ENCODE measurements at places on chromosomes 3 and 15.
A peak's percentile ranks its signal among the peaks of the same experiment; 100 is the strongest.

DNA sequence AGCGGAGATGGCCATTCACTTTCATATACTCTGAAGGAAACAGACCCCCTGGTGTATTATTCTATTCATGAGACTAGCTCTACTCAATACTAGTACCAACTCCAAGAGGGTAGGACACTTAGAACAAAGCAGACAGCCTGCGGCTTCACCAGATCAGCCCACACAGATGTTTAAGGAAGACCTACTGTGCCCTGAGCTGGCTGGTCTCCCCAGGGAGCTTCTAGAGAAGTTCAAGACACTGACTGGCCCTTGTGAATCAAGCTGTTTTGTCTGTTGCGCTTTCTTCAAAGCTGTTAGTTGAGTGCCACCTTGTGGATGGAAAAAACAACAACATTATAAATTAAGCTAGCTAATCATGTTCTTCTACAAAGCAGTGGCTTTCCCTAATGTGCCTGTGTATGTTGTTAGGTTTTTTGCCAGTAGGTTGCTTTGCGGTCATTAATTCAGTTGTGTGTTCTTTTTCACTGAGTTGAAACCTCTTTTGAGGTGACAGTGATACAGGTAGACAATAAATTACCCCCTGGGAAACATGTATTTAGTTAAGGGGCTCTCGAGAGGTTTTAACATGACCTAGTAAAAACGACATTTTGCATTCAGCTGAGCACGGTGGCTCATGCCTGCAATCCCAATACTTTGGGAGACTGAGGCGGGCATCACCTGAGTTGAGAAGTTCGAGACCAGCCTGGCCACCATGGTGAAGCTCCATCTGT, 64.2 kb upstream of the MYZAP start:
- no peak for DNase-seq

DNA sequence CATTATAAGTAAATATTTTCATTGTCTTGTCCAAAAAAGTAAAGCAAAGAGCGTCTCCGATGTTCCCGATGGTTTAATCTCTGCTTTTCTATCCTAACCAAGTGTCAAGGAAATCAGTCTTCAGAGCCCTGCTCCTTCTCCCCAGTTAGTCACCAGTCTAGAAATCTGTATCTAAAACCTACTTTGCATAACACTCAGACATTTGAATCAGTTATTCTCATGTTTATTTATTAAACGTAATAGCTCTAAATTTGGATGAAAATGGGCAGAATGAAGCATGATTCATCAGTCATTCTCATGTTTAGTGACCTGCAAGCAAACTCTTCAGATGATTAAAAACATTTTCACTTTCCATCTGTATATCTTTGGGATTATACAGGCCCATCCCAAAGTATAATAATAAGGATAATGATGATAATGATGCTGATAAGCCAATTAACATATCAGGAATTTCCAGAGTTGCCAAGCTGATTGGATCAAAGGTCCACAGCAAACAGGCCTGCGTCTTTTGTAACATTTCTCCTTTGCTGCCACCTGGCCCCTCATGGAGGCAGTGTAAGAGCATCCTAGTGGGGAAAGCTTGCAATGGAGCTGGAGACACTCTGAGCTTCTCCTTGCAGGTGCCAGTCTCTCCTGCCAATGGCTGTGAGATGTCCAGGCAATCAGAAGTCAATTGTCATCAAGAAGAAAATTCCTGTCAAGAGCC, 273.9 kb downstream of the IGSF11 start:
- DNase-seq: no peak

GRCh38 chr3:64489361-64490044, 198.3 kb downstream of the ADAMTS9 start:
- no peak for DNase-seq

- peak; percentile 79 for DNase-seq
Measured at GRCh38 chr15:93087825-93088199, 1.2 kb downstream of the RGMA start.

- no peak for DNase-seq
Measured at GRCh38 chr3:72340476-72341379, 507.5 kb downstream of the SHQ1 start.

GRCh38 chr3:113103588-113103987, 107.8 kb upstream of the BOC start:
- no peak for DNase-seq

DNA sequence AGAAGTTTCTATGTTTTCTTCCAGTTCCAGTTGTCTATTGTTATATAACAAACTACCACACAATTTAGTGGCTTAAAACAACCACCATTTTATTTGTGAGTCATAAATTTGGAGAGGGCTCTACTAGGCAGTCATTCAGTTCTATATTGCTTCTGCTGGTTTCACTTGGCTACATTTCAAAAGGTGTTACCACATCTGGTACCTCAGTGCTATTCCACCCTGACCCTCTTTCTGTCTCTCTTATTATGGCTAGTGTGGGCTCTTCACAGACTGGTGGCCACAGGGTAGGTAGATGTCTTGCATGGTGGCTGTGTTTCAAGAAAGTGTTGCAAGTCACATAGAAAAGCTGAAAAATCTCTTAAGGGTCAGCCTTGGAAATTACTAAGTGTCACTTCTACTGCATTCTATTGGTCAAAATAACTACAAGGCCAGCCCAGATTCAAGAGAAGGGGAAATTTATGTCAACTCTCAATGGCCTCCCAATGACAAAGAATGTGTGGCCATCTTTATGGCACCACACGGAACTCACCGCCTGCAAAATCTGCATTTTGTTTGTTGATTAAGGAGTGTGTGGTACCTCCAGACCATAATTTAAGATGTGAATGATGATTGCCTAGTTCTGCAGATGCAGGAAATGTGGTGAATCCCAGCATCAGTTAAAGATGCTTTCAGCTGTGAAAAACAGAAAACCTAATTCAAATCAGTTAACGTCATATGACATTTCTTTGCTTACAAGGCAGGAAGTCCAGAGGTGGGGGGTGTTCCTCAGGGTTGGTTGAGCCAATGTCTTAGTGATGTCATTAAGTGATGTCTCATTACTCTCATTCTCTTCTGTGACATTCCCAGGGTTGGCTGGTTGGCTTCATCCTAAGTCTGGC, 105.8 kb upstream of the RASGRP1 start:
- DNase-seq: no peak

DNA sequence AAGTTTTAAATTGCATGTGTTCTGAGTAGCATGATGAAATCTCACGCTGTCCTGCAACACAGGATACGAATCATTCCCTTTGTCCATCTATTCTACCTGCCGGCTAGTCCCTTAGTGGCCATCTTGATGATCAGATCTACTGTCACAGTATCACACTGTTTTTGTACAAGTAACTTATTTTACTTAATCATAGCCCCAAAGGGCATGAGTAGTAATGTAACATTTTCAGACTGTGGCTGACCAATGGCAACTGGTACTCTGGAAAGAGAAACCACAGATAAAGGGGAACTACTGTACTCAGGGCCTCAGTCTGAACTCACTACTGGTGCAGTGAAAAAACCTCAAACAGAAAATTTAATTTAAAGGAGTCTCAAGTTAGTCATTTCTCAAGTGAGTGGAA, 127.3 kb upstream of the MRPL3 start:
- no peak for DNase-seq

DNA sequence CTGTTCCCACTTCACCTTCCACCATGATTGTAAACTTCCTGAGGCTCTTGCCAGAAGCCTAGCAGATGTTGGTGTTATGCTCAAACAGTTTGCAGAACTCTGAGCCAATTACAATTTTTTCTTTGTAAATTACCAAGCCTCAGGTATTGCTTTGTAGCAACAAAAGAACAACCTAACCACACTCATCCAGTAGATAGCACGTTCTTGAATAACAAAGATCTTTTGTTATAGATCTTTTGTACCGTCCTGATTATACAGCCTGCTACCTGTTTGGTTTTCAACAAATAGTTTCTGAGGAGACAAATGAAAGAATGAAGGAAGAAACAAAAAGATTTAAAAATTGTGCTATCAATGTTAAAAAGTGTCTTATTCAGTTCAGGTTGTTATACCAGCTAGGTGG, 474.7 kb upstream of the ALCAM start:
- DNase-seq: no peak

DNA sequence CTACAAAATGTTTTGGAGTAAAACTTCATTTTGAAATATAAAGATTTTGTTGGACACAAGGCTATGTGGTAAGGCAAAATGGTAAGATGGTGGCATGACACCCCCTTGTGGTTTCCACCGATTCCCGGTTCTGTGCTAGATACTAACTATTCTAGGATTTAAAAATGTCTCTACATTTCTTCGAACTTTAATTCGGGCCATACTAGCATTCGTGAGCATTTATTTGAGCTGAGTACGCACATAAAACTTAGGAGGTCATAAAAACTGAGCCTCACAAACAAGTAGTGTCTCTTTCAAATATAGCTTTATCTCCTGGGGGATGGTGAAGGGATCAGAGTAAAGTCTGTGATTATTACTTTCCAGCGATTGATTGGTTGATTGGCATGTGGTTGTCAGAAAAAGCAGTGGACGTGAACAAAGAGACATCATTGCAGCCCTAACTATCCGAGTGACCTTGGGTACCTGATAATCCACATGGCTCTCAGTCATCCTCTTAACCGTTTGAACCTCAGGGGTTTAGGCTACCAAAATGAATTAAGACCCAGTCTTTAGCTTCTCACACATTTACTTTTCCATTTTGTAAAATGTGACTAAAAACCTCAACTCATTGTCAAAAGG, 1.1 kb upstream of the ZNF639 start:
- DNase-seq: no peak

- no peak for DNase-seq
Measured at GRCh38 chr3:62365391-62366125, 7.8 kb downstream of the FEZF2 start.

DNA sequence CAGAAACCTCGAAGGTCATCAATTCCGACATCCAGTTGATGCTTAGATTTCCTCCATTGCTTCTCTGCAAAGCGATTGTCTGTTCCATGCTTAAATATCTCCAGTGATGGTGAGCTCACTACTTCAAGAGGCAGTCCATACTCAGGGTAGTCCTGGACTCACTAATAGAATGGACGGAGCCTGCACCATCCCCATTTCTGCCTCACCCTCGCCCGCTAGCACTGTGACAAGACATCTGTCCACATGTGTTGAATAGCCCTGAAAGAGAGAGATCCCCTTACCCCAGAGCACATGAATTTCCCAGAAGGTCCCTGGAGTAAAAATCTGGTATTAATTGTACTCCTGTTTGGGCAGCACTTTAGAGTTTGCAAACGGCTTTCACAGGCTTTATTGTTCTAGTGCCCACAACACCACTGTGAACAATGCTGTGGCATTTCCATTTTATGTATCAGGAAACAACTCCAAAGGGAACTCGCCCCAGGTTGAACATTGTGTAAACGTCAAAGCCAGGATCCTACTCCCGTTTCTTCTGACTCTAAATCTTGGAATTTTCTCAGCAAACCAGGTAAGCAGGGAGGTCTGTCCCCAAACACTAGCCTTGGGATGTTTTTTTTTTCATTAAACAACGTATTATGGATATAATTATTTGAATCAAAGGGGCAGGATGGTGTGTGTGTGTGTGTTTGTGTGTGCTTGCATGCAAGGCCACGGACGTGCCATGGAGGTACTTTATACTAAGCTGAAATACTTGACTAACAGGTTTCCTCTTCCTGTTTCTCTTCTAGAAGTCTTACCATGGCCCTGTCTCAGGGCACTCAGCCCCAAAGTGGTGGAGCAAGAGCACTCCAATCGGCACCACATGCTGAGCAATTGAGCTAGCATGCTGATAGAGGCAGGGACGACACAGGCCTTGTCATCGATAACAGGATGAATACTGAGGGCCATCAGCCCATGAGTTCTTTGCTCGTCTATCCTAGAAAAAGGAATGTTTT, 198.3 kb downstream of the OPA1 start:
- DNase-seq: no peak

DNA sequence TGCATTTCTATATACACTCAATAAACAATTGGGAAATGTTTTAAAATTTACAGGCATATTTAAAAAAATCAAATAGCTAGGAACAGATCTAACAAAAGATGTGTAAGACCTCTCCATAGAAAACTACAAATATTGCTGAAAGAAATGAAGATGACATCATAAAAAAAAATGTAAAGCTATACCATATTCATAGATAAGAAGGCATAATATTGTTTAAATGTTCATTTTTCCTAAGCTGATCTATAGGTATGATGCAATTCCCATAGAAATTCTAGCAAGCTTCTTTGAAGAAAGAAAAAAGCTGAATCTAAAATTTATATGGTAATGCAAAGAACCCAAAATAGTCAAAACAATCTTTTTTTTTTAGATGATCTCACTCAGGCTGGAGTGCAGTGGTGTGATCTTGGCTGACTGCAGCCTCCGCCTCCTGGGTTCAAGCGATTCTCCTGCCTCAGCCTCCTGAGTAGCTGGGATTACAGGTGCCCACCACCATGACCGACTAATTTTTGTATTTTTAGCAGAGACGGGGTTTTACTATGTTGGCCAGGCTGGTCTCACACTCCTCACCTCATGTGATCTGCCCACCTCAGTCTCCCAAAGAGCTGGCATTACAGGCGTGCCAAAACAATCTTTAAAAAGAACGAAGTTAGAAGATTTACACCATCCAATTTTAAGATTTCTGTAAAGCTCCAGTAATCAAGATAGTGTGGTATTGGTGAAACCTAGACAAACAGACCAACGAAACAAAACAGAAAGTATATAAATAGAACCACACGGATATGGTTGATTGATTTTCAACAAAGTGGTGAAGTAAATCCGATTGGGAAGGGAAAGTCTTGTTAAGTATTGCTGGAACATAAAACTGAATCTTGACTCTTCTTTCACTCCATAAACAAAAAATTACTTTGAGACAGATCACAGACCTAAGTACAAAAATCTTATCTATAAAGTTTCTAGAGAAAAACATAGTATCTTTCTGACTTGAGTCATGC, 6.3 kb upstream of the BHLHE40 start:
- DNase-seq: no peak

GRCh38 chr15:64685230-64685888, 90.0 kb downstream of the RBPMS2 start:
- no peak for DNase-seq

DNA sequence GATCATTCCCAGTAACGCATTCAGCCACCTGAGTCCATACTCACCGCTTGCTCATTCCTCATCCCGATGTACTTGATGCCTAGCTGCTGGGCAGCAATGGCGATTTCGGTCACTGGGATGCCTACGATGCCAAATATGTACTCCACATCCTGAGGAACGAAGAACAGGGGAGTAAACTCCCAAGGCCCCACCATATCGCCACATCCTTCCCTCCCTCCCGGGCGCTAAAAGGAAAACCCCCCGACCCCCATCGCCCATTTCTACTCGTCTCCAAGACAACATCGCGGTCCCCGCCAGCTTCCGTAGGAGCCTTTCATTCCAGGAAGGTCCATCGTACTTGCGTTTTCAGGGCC, 347 bp downstream of the HACL1 start:
- no peak for DNase-seq

GRCh38 chr3:73848173-73848906, 223.6 kb upstream of the PDZRN3 start:
- DNase-seq: no peak
